ENCODE measurements at places on chromosomes 7 and 10.

DNA sequence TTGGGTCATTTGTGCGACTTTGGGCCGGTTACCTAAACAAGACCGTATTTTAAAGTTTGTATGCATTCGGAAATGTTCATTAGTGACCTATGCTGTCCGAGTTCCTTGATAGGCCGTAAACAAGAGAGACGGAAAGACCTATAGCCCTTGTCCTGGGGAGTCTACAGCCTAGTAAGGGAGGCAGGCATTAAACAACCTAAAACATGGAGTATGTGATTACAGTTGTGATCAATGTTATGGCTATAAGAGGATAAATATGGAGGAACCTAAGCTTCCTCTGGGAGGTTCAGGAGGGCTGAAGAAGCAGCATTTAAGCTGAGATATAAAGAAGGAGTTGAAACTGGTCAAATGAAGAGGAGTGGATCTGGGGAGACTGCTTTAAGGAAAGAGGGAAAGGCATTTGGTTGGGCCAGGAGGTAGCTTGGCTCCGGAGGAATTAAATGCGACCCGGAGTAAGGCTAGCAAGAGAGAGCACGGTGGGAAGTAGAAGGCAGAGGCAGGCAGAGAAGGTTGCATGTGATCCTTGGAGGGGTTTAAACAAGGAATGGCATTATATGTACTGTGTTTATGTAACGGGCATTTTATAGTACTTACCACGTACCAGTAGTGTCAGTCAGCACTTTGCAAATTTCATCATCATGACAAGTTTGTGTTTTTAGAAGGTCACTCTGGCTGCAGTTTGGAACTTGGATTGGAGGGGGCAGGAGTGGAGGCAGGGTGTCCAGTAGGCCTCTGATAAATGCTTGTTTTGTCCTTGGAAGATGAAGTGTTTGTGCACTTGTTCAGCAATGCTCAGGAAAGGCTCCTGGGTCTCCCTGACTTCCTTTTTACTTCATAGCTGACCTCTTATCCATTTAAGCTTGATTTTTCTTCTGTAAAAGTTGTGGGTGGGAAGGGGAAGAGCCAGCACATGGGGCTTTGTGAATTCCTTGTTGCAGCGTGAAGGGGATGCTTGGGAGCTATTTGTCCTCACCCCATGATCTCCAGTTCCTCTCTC, 1.0 kb upstream of the AVPI1 start:
- no peak for DNase-seq

DNA sequence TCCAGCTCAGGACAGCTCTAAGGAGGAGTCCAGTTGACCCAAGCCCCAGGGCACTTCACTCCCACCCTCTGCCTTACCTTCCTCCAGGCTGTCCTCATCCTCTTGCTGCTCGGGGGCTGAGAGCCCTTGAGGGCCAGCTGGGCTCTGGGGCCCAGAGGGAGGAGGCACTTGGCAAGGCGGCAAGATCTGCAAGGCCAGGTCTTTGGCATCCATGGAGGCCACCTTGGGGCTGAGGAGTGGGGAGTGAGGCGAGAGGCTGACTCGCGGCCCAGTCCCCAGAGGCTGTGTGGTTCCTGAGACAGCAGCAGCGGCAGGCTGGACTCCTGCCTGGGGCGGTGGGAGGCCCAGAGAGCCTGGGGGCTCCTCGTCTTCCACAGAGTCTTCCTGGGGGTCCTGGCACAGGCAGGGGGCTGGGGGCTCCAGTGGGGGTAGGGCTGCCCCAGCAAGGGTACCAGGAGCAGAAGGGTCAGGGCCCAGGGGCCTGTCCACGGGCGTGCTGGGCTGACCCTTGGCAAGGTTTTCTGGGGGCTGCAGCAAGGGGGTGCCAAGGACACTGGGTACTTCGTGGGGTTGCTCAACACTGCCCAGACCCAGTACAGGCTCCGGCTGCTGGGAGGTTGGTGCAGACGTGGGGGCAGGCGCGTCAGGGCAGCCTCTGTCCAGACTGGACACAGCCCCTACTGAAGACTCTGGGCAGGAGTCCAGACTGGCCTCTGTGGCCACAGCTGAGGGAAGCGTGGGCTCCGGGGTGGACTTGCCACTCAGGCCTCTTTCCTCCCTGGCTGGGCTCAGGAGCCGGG, 6.5 kb downstream of the NACAD start:
- DNase-seq = no peak

DNA sequence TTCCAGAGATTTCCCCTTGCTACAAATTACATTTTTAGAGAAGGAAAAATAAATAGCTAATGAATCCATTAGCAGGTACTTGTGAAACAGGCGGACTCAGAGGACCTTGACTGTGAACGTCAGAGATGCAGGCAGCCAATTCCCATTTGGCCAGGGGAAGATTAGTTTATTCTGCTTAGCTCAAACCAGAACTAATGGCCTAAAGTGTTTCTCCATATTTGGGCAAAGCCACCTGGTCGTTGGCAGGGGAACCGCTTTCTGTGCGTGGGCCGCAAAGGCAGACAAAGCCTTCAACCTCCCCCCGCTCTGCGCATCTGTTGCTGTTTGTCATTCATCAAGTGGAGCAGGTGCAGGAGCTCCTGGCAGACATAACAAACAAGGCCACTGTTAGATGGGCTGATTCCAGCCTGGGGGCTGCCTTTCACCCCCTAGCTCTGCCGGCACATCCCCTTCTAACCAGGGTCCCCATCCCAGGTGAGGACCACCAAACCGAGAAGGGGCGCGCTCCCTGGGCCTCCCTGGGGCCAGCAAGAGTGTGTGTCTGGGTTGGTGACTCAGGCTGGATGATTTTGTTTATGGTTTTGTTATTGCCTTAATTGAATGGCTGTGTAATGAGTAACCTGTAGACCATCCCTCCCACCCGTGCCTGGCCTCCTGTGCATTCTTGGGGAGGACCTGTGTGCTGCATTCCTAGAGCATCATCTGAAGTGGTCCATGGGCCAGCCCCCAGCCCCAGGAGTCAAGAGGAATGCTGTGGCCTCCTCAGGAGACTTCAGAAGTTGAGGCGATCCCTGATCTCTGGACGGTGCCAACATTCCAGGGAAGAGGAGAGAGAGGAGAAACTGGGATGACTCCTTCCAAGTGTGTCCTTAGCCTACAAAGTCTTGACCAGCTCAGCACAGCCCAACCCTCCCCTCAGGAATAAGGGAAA, 14.5 kb upstream of the CPA1 start:
- peak; percentile 99 for DNase-seq

GRCh38 chr7:107387573-107388219, 82.2 kb upstream of the GPR22 start:
- DNase-seq = no peak

- DNase-seq = no peak
These were observed 332.8 kb downstream of the PLXNA4 start for GRCh38 chr7:132243463-132243862.

- no peak for DNase-seq
These were observed 4.5 kb downstream of the NEUROG3 start for GRCh38 chr10:69568472-69569395.

GRCh38 chr7:33107136-33108066, 1.8 kb downstream of the RP9 start:
- peak; percentile 28 for DNase-seq

DNA sequence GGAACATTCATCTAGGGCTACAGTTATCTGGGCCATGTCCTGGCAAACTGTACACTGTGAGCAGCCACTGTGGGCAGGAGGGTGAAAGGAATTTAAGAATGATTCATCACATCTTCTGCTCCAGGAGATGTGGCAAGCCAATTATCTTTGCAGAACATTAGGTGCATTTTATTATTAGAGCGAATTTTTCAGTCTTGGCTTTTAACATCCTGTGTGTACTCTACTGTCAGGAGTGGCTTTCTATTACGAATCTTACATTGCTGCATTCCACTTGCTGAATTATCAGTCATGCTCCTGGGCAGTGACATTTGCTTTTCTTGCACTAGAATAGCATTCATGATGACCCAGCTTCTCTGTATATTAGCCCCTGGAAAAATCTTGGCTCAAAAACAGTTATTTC, 109.2 kb upstream of the TARP start:
- DNase-seq = no peak

DNA sequence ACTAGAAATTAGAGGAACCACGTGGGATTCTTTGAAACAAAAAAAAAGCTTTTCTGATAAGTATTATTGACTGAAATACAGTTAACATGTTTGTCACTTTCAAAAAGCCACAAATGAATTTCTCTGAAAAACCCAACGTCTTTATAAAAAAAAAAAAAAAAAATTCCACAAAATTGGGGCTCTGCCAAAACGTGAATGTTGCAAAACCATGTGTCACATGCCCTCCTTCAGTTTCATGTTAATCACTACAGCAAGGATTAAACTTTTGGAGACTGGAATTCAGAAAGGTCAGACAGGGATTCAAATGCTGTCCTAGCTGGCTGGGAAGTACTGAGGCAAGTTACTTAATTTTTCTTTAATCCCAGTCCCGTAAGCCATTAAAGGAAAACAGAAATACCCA, 278.0 kb upstream of the KLF14 start:
- DNase-seq = no peak

DNA sequence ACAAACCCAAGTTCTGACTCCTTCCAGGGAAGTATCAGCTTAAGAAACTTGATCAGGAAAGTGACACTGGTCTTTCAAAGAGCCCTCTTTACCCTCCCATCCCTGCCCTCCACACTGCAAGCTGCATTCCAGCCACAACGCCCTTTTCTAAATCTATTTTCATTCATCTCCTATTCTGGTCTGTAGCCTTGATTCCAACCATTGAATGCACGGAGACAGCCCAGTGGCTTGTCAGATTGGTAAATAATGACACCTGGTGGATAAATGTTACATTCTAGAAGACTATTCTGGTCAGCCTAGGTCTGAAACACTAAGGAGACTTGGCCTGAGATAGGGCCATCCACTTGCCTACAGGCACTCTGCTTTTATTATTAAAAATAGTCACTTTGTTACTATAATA, 20.9 kb downstream of the MORN4 start:
- DNase-seq = peak; percentile 17

DNA sequence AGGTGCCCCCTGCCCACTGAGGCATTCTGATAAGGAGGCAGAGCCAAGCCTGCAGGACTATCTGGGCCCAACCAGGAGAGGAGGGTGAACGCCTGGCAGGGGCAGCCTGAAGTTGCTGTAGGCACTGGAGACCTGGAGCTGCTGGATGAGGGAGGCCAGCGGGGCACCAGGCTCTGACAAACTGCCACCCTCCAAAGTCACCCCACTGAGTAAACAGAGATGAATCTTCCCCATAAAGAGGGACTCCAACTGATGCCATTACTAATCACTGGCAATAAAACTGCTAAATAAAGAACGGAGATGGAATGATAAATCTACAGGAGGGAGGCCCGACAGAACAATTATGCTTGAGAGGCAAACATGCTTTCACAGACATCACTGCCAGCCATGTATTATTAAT, 44.2 kb downstream of the DRGX start:
- no peak for DNase-seq

DNA sequence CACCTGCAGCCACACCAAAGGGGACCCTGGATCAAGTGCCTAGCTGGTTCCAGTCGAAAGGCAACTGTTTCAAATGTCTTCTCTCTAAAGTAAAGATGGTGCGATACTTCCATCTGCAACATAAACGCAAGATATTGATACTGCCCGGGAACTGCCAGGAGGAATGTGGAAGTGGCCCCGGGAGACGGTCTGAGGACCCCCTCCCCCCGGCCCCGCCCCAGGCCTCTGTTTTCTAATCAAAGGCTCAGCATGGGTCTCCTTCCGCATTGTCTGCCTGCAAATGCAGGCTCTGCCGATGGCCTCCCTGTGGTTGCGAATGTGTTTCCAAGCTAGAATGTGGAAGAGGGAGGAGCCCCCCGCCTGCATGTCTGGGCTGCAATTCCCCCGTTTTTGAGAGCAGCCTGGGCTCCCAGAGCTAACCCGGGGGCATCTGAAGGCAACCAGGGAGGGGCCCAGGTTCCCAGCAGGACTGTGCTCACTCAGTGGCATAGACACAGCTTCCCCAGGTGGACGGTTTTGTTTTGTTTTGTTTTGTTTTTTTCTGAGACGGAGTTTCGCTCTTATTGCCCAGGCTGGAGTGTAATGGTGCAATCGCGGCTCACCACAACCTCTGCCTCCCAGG, 223.9 kb upstream of the PPP2R2D start:
- no peak for DNase-seq

DNA sequence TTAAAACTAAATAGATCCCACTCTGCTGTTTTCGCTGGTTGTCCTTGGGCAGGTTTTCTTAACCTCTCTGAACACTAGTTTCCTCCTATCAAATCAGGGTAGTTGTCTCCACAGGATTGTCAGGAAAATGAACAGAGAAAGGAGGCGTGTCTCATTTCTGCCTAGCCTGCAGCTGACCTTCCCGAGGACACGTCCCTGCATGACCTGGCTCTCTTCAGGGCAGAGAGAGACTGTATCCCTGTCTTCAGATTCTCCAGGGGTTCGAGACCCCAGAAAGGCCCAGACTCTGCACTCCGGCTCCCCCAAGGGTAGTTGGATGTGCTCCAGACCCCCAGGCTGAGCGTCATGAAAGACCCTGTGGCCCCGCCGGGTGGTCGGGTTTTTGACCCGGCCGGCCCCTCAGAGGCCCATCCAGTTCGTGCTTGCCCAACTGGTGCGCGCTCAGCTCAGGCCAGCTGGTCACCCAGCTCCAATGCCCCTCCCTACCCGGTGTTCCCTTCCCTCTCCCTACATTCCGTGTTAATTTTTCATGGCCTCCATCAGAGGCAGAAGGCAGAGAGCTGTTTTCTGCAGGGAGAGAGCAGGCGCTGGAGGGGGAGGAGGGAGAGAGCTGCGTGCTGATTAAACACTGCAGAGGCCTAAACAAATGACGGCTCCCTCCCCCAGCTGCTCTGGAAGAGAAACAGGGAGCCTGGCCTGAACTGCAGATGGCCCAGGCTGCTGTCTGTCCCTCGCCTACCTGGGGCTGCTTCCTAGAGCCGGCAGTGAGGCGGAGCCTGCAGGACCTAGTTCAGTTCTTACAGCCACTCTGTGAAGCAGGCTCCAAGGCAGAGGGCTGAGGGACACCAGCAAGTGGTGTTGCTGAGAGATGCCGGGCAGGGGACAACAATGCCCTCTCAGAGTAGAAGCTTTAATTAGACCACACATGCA, 86.2 kb upstream of the PPIF start:
- DNase-seq = peak; percentile 93

DNA sequence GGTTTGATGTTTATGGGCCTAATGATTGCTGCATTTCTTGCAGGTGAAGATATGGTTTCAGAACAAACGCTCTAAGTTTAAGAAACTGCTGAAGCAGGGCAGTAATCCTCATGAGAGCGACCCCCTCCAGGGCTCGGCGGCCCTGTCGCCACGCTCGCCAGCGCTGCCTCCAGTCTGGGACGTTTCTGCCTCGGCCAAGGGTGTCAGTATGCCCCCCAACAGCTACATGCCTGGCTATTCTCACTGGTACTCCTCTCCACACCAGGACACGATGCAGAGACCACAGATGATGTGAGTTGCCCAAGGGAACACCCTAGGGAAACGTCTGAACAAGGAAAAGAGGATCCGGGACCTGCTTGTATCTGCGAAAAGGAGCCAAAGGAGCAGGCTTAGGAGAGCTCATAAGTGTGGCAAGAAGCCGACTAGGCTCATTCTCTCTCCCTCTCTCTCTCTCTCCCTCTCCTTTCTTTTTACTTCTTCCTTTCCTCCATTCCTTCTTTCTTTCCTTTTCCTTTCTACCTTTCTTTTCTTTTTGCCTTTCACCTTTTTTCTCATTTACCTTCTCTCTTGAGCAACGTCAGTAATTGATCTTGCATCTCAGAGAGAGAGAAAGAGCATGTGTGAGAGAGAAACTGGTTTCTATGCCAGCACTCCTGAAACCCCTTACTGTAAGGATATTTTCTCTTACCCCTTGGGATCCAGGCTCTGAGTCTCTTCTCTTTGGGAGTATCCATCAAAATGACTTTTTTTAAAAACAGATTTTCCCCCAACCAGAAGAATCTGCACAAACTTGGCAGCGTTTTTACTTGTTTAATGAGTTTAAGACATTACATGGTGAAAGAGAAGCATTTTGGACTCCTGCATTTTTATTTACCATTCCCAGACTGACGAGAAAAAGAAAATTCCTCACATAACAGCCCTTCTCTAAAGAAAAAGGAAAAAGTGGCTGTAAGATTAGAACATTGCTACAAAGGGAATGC, 4.7 kb downstream of the DLX6 start:
- no peak for DNase-seq

All from DMS153 (cell line).